Fibroblast of skin of right quadriceps (primary cell): ENCODE measurements at places on chromosomes 2 and 18.
A peak's percentile ranks its signal among the peaks of the same experiment; 100 is the strongest.

GRCh38 chr2:23019476-23019875, 365.5 kb upstream of the KLHL29 start:
- DNase-seq, result no peak

- DNase-seq, result peak; percentile 90
Measured at GRCh38 chr2:41872646-41873045, 175.2 kb upstream of the PKDCC start.

- DNase-seq, result no peak
Measured at GRCh38 chr2:140401056-140401455, 1620.9 kb upstream of the NXPH2 start.

DNA sequence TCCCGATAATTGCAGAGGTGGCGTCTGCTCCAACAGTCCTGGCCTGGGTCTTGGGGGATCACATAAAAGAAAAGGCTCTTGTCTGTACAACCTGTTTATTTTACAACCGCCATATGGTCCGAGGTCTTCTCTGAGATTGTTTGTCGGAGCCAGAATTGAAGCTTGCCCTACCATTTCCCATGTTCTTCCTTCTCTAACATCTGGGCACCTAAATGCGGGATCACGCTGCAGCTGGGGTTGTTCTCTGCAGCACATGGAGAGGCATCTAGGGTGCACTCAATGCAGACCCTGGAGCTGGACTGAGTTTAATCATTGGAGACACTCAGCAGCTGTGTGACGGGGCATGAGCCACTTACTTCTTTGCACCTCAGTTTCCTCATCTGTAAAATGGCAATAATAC, 107.7 kb downstream of the ACKR3 start:
- DNase-seq, result no peak

DNA sequence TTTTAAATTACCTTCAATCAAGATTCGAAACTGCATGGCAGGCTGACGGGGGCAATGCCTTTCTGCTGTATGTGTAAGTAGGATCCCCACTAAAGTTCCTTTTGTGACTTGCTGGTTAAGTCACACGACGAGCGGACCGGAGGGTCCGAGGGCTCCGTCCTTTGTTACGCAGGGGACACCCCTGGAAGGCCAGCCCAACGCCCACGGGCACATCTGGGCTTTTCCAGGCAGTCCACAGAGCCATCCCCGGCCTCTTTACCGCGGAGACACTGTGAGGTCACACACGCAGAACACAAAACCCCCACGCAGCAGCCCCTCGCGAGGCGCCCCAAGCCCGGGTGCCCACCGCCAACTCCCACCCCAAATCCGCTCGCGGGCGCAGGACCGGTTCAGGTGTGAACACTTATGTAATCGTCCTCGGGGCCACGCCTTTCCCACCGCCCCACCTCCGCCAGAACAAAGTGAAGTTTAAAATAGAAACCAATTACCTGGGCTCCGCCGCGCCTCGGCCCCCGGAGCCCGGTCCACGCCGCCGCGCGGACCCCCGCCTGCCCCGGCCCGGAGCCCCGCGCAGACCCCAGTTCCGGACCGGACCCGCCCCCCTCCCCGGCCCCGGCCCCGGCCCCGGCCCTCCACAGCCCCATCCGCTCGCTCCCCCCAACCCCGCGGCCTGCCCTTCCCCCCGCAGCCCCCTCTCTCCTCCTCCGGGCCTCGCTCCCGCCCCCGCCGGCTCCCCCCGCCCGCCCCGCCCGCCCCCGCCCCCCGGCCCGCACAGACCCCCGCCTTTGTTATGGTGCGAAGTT, 4.2 kb downstream of the ZNF516 start:
- no peak for DNase-seq
